ENCODE measurements at places on chromosomes 3 and 15. TPM values are rescaled to one million over a fixed set of nuclear protein-coding genes. Genes with fewer than 3 reads are reported as not detected.
A peak's percentile ranks its signal among the peaks of the same experiment; 100 is the strongest.

- no peak for DNase-seq
These were observed 24.5 kb upstream of the RASA2 start for GRCh38 chr3:141462176-141462859.

DNA sequence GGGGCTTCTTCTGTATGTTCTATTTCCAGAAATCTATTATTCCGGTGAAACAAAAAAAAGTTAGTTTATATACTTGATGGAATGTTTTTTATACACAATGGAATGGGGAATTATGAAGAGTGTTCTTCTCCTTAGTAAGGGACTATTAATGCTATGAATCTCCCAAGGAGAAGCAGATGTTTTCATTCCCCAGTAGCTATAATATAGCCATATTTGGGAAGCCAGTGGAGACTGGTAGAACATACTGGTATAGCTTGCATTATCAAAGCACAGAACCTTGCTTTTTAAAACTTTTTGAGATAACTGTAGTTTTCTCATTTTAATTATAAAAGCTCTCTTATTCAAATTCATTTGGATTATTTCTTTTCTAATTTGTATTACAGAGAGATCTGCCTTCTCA is 38.3 kb downstream of the ADGRG7 start:
- DNase-seq = no peak

GRCh38 chr3:127405010-127405598 is 117.3 kb upstream of the PRR20G start:
- no peak for DNase-seq

TP63 gene
- total RNA-seq = not detected

OR5K2 gene
- total RNA-seq = not detected

ATR gene
- total RNA-seq = 21.9 TPM

GRCh38 chr15:62060896-62061280 is 641 bp upstream of the VPS13C start:
- DNase-seq = no peak

GRCh38 chr3:134105876-134106556 is 76.3 kb upstream of the SLCO2A1 start:
- no peak for DNase-seq

- no peak for DNase-seq
These were observed 167.3 kb downstream of the BCHE start for GRCh38 chr3:165669967-165670366.

IL17RE gene
- total RNA-seq = 0.56 TPM

DNA sequence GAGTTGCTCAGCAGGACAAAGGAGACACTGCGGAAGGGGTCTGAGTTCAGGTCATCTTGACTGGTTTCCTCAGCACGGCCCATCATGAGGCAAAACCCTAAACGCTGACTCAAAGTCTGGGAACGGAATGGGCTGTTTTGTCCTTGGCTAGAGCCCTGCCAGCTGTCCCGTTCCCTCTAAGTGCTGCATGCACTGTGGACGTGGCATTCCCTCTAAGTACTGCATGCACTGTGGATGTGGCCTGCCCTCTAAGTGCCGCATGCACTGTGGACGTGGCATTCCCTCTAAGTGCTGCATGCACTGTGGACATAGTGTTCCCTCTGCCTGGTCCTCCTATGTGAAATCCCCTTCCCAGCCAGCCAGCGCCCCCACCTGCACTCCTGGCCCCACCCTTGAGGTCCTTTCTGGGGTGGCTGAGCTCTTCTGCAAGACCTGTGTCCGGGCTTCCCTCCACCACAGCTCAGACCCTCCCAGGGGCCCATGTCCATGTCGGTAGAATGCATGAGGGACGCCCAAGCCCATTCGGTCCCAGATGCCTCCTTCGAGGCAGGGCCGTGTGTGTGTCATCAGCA is 36.7 kb downstream of the TM2D3 start:
- no peak for DNase-seq

DNA sequence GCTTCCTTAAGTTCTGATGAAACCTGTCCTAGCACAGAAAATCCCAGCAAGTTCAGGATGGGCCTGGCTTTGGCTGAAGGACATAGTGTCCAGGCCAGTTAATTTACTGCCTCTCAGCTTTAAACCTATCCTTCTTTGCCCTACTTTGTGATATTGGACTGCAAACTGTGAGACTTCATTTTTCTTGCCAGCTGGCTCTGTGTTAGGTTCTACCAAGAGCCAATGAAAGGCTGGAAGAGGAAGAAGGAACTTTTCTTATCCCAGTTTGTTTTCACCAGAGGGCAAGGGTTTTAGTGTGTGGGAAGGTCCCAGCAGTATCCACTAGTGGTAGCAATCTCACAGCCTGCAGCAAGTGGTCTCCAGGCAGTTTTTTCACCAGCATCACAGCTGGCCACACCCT is 18.2 kb downstream of the DCUN1D1 start:
- no peak for DNase-seq

DNA sequence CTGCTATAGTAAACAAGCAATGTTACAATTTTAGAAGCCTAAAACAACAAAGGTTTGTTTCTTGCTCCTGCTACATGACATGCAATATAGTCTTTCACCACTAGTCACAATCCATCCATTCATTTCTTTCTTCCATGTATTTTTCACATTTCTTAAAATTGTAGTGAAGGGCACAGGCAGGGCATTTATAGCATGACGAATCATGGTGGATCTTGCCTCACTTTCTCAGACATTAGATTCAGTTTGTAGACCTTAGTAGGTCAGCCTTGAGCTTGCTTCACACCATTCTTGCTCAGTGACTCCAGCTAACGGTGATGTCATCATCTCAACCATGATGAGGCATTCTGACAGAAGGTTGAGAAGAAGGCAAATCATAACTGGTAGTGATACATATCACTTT is 546.8 kb downstream of the TBL1XR1 start:
- no peak for DNase-seq

- DNase-seq = no peak
These were observed 29.6 kb upstream of the NFKBIZ start for GRCh38 chr3:101819649-101820206.

GRCh38 chr3:140748-141330 is 55.7 kb upstream of the CHL1 start:
- DNase-seq = no peak

TNFSF10 gene
- total RNA-seq = not detected

DNA sequence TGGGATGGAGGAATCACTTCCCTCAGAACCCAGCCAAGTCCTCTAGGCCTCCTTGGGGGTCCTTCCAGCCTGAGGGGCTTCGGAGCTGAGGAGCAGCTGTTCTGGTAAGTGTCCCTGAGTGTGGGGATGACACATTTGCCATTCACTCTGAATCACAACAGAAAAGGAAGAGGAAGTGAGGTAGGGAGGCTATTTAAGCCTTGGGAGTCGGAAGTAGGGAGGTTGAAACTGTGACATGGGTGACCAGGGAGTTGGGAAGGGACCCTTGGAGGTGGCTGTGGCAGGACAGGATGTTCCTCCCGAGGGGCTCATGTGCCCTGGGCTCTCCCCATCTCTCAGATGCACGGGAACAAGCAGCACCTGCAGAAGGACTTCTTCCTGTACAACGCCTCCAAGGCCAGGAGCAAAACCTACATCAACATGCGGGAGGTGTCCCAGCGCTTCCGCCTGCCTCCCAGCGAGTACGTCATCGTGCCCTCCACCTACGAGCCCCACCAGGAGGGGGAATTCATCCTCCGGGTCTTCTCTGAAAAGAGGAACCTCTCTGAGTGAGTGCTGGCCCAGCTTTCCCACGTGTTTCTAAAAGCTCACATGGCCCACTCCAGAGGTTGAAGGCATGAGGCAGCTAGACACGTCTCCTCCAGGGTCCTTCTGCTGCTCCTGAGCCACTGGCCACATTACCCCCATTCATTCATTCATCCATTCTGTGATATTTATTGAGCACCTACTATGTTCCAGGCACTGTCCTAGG is 43.3 kb downstream of the CAPN3 start:
- DNase-seq = no peak

DHFR2 gene
- total RNA-seq = 7.0 TPM

LZTFL1 gene
- total RNA-seq = 19.0 TPM

GRCh38 chr3:194208709-194209108 is 72.8 kb downstream of the HES1 start:
- no peak for DNase-seq

FETUB gene
- not detected for total RNA-seq

CCDC33 gene
- 1.9 TPM for total RNA-seq

DNA sequence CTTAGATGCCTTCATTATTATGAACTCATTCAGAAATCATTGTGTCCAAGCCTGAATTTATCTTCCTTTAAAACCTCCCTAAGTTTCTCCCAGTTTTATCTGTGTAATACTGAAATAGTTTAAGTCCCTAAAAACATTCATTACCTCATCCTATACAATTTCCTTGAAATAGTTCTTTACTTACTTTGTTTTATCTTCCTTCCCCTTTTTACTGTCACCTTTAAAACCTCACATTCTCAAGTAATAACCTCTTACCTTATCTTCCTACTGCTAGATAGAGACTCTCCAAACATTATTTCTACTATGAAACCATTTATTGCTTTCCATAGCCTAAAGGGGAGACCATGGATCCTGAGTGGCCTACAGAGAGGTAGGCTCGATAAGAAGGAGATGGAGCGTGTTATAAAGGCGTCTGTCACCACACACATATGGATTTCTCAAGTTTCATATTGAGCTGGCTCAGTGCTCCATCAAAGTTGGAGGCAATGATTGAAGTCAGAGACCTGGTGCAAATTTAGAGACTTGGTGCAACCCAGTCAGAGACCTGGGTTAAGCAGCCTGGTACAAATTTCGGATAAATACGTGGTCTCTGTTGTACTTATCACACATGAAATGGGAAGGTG is 140.4 kb downstream of the NFKBIZ start:
- no peak for DNase-seq

- DNase-seq = no peak
These were observed 13.7 kb upstream of the HEG1 start for GRCh38 chr3:125069452-125069851.

CPB1 gene
- total RNA-seq = not detected

GRCh38 chr15:94460624-94461023 is 229.3 kb downstream of the MCTP2 start:
- peak; percentile 36 for DNase-seq

GRCh38 chr3:115912372-115912771 is 289.1 kb downstream of the GAP43 start:
- DNase-seq = no peak

DNA sequence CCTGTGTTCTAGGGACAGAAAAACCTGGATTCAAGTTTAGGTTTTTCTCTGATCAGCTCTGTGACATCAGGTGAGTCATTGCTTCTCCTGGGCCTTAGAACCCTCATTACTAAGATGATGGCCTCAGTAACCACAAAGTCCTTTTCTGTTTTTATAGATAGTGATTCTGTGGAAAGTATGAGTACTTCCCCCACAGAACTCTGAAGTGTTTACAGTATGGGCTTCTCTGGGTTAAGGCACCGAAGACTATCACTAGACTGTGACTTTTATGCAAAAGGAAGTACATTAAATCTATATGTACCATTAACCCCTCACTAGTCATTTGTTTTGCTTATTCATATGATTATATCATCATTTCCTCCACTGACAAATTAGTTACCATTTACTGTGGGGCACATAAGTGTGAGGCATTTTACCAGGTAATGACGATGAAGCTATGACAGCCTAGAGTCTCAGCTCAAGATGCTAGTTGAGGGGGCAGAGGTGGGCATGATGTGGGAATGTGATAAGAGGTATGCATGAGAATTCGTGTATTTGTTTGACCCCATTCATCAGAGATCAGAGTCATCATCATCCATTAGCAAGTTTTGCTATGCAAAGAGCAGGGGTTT is 15.0 kb upstream of the RORA start:
- DNase-seq = no peak

PLA1A gene
- not detected for total RNA-seq

PLSCR5 gene
- total RNA-seq = not detected

MYZAP gene
- not detected for total RNA-seq

ACOX2 gene
- 4.3 TPM for total RNA-seq

GABRB3 gene
- 8.8 TPM for total RNA-seq

ACTC1 gene
- 3.8 TPM for total RNA-seq

DNA sequence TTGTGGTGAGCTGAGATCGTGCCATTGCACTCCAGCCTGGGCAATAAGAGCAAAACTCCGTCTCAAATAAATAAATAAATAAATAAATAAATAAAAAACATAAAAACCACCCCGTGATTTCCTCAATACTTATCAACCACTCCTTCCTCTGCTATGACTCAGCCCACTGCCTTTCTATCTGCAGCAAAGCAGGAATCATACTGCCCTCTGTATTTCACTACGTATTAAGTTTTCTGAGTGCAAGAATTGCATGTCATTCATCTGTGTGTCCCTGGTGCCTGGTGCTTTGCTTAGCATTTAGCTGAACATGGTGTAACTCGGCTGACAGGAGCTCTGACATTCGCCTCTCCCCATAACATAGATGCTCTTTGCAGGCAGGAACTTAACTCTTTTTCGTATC is 7.1 kb downstream of the LSG1 start:
- DNase-seq = no peak

DNA sequence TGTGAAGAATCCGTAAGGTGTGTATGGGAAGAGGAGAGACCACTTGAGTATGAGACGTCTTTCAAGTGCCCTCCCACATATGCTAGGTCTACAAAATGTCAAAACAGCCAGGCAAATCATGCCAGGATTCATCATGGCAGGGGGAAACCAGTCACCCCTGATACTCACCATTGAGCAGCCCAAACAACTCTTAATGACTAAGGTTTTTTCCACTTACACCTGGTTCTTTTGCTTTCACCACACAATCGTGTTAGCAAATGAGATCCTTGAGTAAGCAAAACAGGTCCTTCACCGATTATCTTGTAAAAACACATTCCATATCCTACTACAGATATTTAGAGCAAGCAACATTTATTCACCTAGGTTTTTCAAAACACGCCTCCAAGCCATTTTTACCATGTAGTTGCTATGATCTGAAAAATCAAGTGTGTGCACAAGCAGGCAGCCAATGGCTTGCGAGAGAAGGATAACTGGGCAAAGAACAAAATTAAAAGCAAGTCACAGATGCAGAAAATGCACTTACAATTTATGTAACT is 177.5 kb upstream of the LPP start:
- DNase-seq = no peak

CLSTN2 gene
- 0.22 TPM for total RNA-seq

GRCh38 chr3:23865595-23866396 is 51.0 kb downstream of the NKIRAS1 start:
- peak; percentile 59 for DNase-seq

SCN11A gene
- 0.81 TPM for total RNA-seq

- DNase-seq = no peak
These were observed 65.4 kb upstream of the TBC1D23 start for GRCh38 chr3:100195375-100195774.

PRR20G gene
- not detected for total RNA-seq

SH2D7 gene
- total RNA-seq = not detected

GABRA5 gene
- total RNA-seq = 4.4 TPM

MCF2L2 gene
- total RNA-seq = 11.1 TPM

MEX3B gene
- total RNA-seq = 29.5 TPM

DNA sequence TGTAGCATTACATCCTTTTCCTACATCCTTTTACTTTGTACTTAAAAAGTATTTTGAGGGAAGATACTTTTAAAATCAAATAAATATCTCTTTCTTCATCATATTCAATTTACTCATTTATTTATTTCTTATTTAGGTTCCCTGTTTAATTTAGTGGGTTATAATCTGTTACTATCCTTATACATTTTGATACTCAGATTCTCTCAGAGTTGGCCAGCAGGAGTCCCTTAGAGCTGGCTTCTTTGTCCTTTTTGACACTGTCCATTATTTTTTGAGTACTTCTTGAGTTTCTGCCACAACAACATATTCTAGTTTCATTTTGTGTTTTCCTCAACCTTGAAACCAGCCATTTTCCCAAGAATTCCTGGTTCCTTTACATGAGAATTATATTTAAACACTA is 111.6 kb upstream of the DCBLD2 start:
- DNase-seq = no peak
